ENCODE measurements at places on chromosomes 6 and 20. TPM values are rescaled to one million over a fixed set of nuclear protein-coding genes. Genes with fewer than 3 reads are reported as not detected.

The NKAIN2 gene
- total RNA-seq, result not detected

The TOX2 gene
- 24.7 TPM for total RNA-seq

GRCh38 chr6:103707596-103708325, 1152.0 kb downstream of the HACE1 start:
- DNase-seq, result no peak

The TMEM244 gene
- total RNA-seq, result 2.5 TPM

GRCh38 chr6:64213697-64214096, 578.1 kb downstream of the PHF3 start:
- no peak for DNase-seq

All from RPMI7951 (cell line).